ENCODE measurements at places on chromosomes 7 and 10.
A peak's percentile ranks its signal among the peaks of the same experiment; 100 is the strongest.

GRCh38 chr7:33191340-33191739 is 62.0 kb downstream of the BBS9 start:
- no peak for DNase-seq

- DNase-seq: no peak
Measured at GRCh38 chr7:95229301-95229700, 95.0 kb downstream of the PON1 start.

DNA sequence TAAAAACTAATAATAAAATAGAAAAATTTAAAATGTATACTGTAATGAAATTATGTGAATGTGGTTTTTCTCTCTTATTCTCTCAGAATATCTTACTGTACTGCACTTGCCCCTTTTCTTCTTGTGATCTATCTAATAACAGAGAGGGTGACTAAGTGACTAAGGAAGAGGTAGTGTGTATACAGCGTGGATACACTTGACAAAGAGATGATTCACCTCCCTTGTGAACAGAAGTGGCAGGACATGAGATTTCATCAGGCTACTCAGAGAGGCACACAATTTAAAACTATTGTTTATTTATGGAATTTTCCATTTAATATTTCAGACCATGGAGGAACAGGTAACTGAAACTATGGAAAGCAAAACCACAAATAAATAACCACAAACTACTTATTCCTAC is 806.6 kb upstream of the GHITM start:
- DNase-seq: no peak

DNA sequence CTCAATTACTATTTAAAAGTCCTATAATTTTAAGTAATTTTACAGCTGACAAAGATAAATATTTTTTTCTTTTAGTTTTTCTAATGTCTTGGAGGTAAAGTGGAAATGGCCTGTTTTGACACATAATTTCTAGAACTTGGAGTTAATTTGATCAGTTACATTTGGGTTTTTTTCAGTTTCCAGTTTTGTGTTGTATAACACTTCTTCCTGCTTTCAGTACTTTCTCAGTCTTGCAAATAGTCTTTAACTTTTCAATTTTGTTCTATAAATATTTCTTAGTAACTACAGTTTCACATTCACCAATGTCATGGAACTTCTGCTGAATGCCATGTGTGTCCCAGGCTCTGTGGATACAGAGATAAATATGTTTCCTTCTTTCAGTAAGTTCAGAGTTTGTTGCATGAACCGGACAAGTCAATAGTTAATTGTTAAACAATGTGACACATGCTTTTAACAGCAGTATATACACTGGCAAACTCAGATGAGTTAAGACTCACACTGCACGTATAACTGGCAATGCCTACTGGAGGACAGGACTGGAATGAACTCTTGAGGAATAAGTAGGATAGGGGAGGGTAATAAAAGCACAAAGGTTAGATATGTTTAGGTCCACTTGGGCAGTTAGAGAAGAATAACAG is 4.6 kb downstream of the SHOC2 start:
- DNase-seq: no peak

GRCh38 chr10:69512901-69513300 is 60.3 kb downstream of the NEUROG3 start:
- DNase-seq: no peak

DNA sequence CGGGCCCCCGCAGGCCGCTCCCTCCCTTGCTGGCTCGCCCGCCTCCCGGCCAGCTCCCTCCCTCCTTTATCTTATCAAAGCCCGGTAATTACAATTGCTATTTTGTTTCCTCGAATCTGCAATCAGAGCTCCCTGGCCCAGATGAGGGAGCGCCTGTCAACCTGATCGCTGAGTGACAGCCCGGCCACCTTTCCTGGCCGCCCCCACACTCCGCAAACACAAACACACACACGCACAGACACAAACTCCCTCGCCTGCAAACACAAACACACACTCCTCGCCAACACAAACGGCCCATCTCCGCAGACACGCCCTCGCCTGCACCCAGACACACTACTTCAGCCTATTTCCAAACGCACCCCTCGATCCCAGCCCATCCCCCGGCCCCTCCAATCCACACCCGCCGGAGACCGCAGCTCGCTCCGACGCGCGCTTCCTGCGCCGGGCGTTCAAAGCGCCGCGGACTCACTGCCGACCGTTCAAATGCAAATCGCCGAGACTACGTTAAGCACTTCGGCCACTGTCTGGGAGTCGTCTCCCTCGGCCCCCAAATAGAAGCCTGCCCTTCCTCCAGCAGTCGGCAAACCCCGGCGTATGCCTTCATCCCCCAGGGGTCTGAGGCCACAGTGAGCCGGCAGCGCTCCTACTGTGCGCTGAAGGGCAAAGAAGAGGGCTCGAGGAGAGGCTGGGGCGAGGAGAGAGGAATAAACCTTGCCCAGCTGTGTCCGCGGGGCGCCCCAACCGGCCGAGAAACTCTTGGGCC is 3.0 kb upstream of the FGF8 start:
- DNase-seq: no peak

GRCh38 chr7:52406808-52407207 is 628.6 kb upstream of the POM121L12 start:
- no peak for DNase-seq

DNA sequence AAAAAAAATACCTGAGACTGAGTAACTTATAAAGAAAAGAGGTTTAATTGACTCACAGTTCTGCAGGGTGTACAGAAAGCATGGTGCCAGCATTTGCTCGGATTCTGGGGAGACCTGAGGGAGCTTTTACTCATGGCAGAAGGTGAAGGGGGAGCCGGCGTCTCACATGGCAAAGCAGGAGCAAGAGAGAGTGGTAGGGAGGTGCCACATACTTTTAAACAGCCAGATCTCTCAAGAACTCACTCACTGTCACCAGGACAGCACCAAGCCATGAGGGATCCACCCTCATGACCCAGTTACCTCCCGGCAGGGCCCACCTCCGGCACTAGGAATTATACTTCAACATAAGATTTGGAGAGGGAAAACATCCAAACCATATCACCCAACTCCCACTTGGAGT is 25.8 kb downstream of the MSRB2 start:
- no peak for DNase-seq

DNA sequence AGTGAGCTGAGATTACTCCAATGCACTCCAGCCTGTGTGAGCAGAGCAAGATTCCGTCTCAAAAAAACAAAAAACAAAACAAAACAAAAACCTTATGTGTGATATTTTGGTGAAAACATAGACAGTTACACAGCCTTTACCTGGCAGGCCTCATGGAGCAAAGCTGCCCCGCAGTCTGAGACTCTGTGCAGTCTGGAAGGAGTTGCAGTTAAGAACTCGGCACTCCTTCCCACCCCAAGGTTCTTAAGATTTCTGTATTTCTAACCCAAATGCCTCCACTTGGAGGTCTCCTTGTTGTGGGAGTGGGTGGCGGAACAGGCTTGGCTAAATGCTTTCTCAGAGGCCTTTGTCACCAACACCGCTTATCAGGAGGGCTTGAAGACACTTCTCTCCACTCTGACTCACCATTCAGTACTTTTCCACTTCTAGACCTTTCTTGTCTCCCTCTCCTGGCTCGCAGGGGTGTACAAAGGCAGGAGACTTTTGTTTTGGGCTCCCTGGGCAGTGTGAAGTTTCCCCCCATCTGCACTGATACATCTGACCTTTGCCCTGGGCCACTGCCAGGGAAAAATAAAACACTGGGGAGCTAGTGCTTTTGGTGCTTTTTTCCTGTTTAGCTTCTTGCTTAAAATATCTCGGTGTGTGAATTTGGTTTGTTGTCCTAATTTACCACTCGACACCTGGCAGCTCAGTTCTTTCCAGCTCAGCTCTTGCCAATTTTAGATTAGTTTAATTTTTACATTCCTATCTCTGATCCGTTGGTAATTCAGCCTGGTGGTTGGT is 51.3 kb upstream of the MAGI2 start:
- DNase-seq: no peak

DNA sequence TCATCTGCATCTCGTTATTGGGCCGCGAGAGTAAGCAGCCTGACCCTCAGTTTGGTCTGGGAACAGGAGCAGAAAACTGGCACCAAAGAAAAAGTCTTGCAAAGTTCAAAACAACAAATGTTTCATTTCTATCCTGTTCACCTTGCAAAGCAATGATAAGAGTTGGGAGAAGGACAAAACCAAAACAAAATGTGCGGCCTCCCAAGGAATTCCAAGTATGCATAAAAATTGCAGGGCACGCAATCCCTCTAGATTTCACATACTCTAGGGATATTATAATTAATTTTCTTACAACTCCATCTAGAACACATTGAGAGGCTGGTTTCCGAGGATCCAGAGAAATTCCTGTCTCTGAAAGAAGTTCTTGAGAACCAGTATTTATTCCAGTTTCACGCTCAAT is 20.1 kb downstream of the CHUK start:
- DNase-seq: no peak

DNA sequence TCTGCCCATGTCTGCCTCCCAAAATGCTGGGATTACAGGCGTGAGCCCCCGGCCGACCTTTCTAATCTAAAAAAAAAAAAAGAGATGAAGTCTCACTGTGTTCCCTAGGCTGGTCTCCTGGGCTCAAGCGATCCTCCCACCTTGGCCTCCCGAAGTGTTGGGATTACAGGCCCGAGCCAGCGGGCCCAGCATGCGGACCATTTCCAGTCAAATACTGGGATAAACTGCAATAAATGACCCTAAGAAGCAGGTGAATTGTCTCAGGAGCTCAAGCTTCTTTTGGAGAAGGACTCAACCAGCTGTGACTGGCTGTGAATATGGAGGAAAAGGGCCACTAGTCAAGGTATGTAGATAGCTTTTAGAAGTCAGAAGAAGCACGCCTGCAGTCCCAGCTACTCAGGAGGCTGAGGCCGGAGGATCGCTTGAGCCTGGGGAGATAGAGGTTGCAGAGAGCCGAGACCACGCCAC is 550 bp upstream of the CREM start:
- no peak for DNase-seq

DNA sequence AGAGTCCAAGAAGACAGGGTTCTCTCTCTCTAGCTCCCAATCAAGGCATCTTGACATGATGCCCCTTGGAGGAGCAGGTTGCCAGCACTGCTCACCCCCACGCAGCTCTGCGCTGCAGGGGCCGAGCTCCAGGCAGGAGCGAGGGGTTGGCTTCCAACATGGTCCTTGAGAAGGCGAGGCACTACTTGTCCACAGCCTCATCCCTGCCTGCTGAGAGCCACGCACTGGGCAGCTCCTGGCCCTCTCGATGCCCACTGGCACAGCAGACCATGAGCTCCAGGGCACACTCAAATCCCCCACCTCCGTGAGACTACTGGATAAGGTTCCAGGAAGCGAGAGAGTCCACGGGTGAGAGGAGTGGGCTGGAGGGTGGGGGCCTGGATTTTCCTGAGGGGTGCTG is 31.1 kb downstream of the RAMP3 start:
- DNase-seq: no peak

DNA sequence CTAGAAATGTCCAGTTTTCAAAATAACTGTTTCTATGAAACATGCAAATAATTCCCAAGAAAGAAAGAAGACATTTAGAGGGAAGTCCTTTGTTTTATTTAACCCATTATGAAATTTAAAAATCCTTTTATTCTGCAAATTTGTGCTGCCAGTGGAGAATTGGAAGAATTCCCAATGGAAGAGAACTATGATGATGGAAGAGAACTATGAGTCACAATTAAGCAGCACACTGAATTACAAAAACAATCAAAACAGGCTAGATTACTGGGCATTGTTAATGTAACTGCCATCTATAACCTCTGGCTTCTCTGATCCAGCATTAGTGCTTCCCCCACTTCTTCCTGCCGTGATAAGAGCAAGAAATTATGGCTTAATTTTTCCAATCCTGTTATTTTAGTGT is 126.2 kb upstream of the FEZF1 start:
- DNase-seq: no peak

- no peak for DNase-seq
Measured at GRCh38 chr10:3889961-3890522, 105.0 kb upstream of the KLF6 start.

- DNase-seq: no peak
Measured at GRCh38 chr10:119203006-119203405, 4.4 kb upstream of the GRK5 start.

- DNase-seq: no peak
Measured at GRCh38 chr7:151320263-151320845, 21.3 kb upstream of the NUB1 start.

- no peak for DNase-seq
Measured at GRCh38 chr7:1864161-1864940, 194.3 kb downstream of the ELFN1 start.

GRCh38 chr7:124856299-124856888 is 73.2 kb downstream of the POT1 start:
- DNase-seq: peak; percentile 25

- DNase-seq: no peak
Measured at GRCh38 chr7:20577441-20578071, 37.9 kb upstream of the ABCB5 start.

DNA sequence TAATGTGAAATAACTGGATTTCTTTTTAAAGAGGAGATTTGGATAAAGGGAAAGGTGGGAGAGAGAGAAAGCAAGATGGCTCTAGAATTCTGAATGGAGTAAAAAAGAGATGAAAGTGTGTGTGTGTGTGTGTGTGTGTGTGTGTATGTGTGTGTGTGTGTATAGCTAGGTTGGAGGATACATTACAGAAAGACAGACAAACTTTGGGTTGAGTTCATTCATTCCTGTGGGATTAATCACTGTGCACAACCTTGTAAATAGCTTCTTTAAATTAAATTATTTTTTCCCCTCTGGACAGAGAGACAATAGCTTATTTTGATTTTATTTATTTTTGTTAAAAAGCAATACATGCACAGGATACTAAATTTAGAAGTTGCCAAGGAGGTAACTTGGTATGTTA is 7.5 kb downstream of the ASB4 start:
- no peak for DNase-seq

GRCh38 chr10:48946332-48946731 is 6.7 kb upstream of the LRRC18 start:
- DNase-seq: no peak

GRCh38 chr10:124534231-124534798 is 72.7 kb downstream of the LHPP start:
- no peak for DNase-seq

DNA sequence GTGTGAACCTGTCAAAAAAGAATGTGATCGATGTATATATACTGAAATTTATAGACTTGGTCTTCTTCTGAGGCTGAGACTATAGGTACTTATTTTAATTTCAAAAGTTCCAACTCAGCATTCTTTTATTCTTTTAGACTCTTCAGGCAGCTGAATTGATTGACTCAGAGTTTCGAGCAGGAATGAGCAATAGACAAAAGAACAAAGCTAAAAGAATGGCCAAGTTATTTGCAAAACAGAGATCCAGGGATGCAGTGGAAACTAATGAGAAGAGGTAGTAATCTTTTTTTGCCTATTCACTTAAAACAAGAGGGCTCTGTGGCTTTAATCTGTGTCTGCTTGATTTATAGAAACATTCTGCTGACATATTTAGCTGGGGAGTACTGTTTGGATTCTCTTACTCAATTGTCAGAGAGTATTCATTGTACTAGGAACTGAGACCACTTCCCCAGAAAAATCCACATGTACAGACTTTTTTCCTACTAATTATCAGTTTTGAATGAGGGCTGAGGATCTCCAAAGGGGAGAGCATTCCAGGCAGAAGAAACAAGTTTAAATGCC is 30.1 kb downstream of the BTAF1 start:
- DNase-seq: no peak

DNA sequence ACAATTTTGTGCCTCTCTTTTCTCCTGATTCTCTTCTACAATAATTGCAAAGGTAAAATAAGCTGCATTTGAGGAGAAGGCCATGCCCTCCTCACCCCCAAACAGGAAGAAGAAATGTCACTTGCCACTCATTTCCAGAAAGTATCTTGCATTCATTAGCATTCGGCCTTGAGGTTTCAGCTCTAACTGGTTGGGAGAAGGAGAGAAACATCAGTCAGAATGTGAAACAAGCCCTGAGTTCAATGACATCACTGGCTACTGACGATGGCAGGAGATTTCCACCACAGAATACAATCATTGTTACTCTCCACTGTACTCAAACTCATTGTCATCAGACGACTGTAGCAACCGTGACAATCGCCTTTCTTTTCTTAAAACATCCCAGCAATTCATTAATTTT is 72.8 kb downstream of the PRKCQ start:
- no peak for DNase-seq
